NCI-H748 treated with DMSO at 0.1 percent for 48 hours (cell line): ENCODE measurements at places on chromosomes 4 and X.

DNA sequence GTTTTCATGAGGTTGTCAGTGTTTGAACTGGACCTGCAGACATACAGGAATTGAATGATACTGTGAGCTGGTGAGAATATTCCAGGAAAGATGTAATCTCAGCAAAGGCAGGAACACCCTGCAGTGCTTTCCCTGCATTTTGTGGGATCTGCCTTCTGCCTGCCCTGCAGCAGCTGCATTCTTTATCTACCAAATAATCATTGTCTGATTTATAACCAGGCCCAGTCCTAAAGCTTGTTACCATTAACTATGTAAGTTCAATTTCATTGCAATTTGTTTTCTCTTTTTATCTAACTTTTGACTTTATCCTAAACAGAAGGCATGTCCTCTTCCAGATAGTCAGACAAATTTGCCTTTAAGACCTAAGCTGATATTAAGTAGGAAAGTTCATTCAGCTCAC lies 99.8 kb upstream of the NOCT start:
- DNase-seq = no peak

GRCh38 chr4:58665649-58666048 lies 1555.5 kb upstream of the IGFBP7 start:
- no peak for DNase-seq

GRCh38 chrX:45851434-45851991 lies 650.8 kb upstream of the DIPK2B start:
- DNase-seq = peak; percentile 32

DNA sequence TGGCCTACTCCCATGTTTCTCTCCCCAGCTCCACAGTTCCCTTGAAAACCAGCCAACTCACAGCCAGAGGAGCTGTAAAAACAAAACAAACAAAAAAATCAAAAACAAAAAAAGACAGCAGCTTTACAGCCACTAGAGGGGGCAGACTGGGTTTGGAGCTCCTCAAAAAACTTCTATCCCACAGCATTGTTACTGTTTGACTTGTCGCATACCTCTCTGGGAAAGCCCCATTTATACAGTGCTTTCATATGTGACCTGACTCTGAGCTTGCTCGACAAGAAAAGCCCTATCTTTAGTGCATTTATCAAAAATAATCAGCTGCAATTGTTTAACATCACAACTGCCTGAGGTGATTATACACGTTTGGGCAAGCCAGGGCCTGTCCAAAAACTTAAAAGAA lies 21.6 kb downstream of the TSPAN6 start:
- DNase-seq = no peak

GRCh38 chr4:83716874-83717273 lies 181.0 kb downstream of the GPAT3 start:
- DNase-seq = no peak

- DNase-seq = no peak
These were observed 229.1 kb downstream of the DCTD start for GRCh38 chr4:182688081-182688480.

DNA sequence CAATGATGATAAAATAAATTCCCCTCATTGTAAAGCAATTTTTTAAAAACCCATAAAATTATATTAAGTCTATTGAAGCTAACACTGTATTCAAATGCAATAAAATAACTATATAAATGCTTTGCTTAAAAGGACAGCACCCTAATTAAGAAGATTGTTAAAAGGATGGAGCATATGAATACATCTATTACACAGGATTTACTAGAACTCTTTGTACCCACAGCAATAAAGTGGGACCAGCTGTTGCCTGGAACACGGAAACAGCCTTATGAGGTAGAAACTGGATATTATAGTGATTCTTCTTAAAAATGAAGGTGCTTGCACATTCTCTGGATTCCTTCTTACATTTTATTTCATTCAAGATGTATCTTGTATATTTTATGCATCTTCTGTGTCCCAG lies 298.7 kb upstream of the KLF3 start:
- no peak for DNase-seq

GRCh38 chr4:38791010-38791409 lies 8.2 kb upstream of the TLR10 start:
- DNase-seq = no peak

DNA sequence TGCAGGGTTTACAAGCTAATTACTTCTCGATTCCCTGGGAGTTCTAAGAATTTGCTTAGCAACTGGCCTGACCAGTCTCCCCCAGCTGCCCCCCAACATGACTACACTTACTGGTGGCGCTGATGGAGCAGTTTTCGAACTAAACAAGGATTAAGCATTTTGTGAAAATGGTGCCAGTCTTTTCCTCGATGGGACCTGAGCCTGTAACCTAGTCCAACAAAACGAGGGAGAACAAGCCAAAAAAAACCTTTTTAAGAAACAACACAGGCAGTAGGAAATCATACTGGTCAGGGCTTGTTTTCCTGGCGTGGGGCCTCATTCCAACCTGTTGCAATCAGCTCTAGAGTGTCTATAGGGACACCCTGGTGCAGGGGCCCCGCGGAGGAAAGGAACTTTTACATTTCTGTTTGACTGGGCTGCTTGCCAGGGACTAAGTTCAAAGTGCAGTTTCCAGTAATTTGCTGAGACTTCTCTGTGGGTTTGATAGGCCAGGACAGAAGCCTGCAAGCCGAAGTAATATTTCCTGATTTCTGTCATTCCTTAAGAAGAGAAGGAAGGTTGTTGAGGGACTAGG lies 158.7 kb downstream of the SPRY1 start:
- no peak for DNase-seq

GRCh38 chr4:105166066-105166465 lies 19.4 kb downstream of the TET2 start:
- DNase-seq = no peak

GRCh38 chr4:54727346-54727745 lies 69.6 kb downstream of the KIT start:
- DNase-seq = no peak

DNA sequence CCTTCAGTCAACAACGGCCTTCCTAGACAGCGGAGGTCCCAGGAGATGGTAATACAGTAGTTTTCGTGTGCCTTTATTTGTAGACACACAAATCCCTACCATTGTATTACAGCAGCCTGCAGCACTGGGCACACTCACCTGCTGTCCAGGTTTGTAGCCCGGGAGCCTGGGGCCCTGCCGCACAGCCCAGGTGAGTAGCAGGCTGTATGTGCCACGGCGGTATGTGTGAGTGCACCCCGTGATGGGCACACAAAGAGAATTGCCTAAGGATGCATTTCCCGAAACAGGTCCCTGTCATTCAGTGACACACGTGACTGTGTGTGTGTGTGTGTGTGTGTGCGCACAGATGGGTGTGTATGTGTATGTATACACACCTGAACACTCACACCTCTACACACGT lies 8.1 kb upstream of the SLC25A6 start:
- no peak for DNase-seq

- no peak for DNase-seq
These were observed 40.8 kb downstream of the CLNK start for GRCh38 chr4:10643600-10644425.

- no peak for DNase-seq
These were observed 138.1 kb upstream of the ZIC3 start for GRCh38 chrX:137427816-137428215.

GRCh38 chr4:36321176-36321575 lies 39.8 kb downstream of the DTHD1 start:
- DNase-seq = no peak

DNA sequence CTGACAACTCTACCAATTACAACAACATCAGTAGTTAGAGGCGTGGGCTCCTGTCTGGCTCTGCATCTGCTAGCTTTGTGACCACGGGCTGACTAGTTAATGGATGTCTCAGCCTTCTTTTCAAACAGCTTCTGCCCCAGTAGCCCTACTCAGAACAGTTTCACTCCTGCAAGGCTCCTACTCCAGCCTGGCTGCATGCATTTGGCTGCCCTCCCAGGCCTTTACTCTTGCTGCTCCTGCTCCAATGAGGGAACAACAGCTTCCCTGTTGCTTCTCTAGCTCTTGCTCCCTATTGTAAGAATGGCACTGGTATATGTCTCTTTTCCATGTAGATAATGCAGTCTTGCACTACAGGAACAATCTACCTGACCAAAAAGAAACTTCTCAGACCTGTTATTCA lies 93.3 kb downstream of the TTC29 start:
- no peak for DNase-seq
